Ureter (tissue), 1 donor: ENCODE measurements at places on chromosomes 3 and 15. TPM values are rescaled to one million over a fixed set of nuclear protein-coding genes. Genes with fewer than 3 reads are reported as not detected.

GRCh38 chr3:150414959-150415358, 6.9 kb downstream of the TSC22D2 start:
- DNase-seq = no peak

DNA sequence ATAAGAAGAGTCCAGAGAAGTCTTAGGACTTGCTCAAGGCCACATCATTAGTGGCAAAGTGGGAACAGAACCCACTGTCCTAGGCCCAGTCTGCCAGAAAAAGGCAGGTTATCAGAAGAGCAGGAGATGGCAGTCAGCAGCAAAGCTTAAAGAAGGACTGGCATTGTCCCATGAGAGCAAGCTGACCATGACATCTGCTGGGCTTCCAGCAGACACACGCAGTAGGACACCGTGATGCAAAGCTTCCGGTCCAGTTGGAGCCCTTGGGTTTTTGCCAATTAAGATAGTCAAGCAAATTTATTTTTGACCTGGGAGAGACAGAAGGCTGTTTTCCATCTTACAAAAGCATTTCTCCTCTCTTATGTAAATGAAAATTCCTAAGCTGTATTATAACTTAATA, 42.1 kb downstream of the ZBTB38 start:
- no peak for DNase-seq

DNA sequence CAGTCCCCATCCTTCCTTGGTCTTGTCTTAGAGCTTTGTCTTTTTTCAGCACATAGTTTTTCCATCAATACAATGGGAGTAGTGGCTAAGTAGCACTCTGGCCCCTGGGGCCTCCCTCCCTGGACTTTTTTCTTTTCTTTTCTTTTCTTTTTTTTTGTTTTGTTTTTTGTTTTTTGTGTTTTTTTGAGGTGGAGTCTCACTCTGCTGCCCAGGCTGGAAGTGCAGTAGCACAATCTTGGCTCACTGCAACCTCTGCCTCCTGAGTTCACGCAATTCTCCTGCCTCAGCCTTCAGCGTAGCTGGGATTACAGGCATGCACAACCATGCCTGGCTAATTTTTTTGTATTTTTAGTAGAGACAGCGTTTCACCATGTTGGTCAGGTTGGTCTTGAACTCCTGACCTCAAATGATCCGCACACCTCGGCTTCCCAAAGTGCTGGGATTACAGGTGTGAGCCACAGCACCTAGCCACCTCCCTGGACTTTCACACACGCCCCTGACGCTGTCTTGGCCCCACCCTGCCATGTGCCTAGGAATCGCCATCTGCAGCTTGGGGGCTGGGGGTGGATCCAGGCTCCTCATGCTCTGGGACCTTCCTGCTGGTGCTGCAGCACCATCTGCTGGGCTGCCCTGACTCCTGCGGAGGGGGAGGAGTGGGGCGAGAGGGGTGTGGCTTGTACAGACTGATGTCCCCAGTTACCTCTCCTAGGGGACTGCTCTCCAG, 2.8 kb downstream of the C15orf39 start:
- peak; percentile 94 for DNase-seq

DNA sequence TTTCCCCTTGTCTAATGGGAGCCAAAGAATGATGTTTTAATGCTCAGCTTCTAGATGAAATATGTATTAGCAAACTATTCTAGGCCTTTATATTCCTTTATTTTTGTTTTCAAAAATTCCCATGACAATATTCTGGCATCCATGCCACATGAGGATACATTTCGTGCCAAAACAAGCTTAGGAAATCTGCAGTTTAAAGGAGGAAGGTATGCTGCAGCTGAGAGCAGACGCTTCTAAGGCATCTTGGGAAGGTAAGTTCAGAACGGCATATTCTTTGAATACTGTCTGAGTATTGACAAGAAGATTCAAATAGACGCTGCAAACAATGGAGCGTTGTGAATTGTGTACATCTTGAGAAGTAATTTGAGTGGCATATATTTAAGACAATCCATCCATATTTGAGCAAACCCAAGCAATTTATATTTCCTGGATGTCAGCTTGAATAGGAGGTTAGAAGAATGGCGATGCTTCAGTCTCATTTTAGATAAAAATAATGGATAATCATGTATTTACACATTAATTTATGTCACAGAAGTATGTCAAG, 158.6 kb downstream of the RAP2B start:
- no peak for DNase-seq

GRCh38 chr3:13198264-13198879, 125.1 kb upstream of the IQSEC1 start:
- DNase-seq = no peak

GPR15 gene
- 4.0 TPM for total RNA-seq

APOD gene
- total RNA-seq = 60.0 TPM
